ENCODE measurements at places on chromosomes 11 and 22.

- no peak for DNase-seq
Observed at GRCh38 chr11:17333799-17334586, 17.6 kb upstream of the NCR3LG1 start.

DNA sequence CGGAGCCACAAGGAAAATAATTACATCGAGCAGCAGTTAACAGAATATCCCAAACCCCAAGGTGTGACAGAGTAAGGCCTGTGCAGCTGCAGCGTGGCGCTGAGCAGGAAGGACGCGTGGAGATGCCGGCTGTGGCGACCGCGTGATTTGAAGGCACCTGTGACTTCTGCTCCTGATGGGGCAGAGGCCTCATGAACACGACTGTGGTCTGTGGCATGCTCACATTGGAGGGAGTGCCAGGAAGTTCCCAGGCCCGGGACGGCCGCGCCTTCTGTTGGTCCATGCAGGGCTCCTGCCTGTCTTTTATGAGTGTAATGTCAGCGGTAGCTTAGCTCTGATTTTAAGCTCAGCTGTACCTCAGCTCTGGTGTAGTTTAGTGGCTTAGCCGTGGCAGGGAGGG, 50.4 kb downstream of the TPCN2 start:
- DNase-seq = no peak

DNA sequence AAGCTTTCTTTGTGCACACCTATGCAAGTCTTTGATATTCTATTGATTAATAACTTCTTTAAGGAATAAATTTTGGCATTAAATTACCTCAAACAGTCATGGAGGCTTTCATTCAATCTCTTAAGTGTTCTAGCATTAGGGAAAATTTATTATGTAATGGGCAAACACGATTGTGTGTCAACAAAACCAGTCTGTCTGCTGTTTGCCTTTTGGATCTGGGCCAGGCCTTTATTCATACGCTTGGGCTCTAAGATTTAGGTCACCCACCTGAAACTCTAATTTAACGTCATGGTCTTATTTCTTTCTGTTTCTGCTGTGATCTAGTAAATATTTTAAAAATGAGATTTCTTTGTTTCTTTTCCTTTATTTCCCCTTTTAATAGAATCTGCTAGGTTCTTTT, 1270.6 kb downstream of the LRRC4C start:
- no peak for DNase-seq

GRCh38 chr11:69467196-69467595, 14.3 kb upstream of the LINC01488 start:
- DNase-seq = no peak

DNA sequence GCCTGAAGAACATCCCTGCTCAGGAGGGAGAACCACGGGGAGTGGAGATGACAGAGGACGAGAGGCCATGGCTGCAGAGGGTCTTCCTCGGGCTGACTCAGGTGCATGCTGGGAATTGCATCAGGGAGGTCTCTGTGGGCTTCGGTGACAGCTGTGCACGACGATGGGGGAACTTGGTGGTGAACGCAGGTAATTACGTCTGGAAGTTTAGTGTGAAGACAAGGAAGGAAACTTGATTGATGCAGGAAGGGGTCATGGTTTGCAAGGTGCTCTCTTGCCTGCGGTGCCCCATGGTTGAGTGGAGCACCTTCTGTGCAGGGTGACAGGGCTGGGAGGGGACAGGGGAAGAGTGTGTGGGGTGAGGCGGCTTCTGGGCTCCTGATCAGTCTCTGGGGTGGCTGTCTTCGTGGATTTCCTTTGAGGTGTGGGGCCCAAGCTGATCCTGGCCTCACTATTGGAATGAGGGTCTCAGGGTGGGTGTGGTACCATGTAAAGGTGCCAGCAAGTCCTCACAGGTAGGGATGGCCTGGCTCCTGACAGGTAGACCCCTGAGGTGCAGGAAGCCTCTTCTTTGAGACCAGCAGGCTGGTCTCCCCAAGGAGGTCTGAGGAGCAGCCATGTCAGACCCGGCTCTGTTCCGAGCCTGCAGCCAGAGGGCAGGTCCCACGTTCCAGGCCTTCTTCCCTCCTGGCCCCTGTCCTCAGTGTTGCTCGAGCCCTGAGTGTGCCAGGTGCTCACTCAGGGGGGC, 1020.1 kb downstream of the TBC1D22A start:
- no peak for DNase-seq

- DNase-seq = peak; percentile 73
Observed at GRCh38 chr11:72752088-72752914, at the start of gene ARAP1. TSS of gene ARAP1 (minus strand) at chr11:72752408. CDS start at chr11:72727128, 25,280 bp downstream.

- no peak for DNase-seq
Observed at GRCh38 chr11:121123496-121124069, 22.5 kb downstream of the TECTA start.

DNA sequence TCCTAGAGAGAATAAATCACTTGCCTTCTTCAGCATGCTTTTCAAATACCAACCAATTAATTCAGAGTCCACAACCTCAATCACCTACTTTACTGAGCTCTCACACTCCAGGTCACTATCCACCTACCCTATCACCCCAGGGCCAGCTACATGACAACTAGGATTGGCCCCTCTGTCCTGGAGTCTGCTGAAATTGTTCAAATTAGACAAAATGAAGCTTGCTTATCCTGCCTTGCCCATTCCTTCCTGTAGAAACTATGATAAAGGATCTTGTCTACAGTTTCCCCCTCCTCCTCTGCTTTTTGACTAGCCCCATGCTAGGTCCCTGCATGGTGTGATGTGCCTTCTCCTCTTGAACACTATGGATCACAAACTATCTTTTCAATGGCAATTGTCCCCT, 94.5 kb downstream of the JRKL start:
- DNase-seq = no peak
